ENCODE measurements at places on chromosomes 3 and 15. TPM values are rescaled to one million over a fixed set of nuclear protein-coding genes. Genes with fewer than 3 reads are reported as not detected.

Gene HYKK
- 5.3 TPM for polyA plus RNA-seq

Gene PAQR5
- polyA plus RNA-seq: 0.25 TPM

Gene TGM5
- 1.2 TPM for polyA plus RNA-seq

Gene SPATA12
- 0.07 TPM for polyA plus RNA-seq

Gene MORC1
- polyA plus RNA-seq: 0.27 TPM

Gene GOLGA8T
- polyA plus RNA-seq: 0.07 TPM

Gene CDC25A
- 0.71 TPM for polyA plus RNA-seq

Gene CHRD
- 2.5 TPM for polyA plus RNA-seq

Gene ABHD10
- 32.7 TPM for polyA plus RNA-seq

Gene GPR27
- polyA plus RNA-seq: 1.7 TPM

Gene PDHB
- polyA plus RNA-seq: 86.0 TPM

Gene RAB11A
- 118 TPM for polyA plus RNA-seq

Gene SKOR1
- 0.46 TPM for polyA plus RNA-seq

Gene MME
- polyA plus RNA-seq: 6.7 TPM

Gene SEMA6D
- 3.9 TPM for polyA plus RNA-seq

Gene AADACL2
- polyA plus RNA-seq: 3.4 TPM

Gene CRYGS
- 21.0 TPM for polyA plus RNA-seq

Gene KLF15
- polyA plus RNA-seq: 7.6 TPM

Gene TRAK1
- 20.1 TPM for polyA plus RNA-seq
